ENCODE measurements at places on chromosomes 11 and 22.

DNA sequence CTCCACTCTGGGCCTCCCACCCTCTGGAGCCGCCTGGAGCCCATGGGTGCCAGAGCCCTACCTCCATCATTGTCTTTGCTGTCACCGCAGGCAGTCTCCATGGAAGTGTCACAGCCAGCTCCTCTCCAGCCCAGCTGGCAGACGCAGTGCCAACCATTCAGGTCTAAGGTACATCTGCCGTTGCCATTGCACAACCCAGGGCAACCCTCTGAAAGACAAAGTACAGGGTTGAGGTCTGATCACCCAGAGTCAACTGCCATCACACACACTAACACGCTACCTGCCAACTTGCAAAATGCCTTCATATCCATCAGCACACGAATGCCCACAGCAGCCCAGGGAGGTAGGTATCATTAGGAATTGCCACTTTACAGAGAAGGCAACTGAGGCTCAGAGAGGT is 196.3 kb upstream of the NARS2 start:
- DNase-seq: no peak

DNA sequence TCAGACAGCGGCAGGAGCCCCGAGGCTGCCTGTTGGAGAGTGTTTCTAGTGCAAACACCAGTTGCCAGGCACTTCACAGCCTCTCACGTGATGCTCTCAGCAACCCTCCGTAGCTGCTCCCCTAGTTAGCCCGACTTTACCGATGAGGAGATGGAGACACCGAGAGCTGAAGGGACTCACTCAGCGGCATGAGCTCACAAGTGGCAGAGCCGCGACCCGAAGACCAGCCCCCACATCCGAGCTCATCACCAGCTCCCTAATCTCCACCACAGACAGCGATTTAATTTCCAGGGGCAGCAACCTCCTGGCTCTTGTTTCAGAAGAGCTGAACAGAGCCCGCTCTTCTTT is 28.7 kb upstream of the RTL6 start:
- DNase-seq: no peak

DNA sequence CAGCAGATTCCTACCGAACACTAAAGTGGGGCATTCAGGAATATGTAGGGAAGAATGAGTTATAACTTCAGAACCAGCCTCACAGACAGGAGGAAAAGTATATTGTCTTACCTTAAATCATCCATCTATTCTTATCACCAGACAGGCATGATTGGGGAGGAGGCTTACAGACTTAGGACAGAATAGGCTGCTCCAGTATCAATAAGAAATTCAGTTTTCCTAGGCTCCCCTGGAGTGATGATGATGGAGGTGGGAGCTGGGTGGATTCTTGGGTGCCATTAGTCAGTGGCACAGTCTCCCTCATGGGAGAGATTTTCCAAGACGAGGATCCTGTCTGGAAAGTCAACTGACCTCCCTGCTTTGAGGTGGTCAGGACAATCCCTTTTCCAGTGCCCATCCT is 225.0 kb downstream of the AASDHPPT start:
- no peak for DNase-seq

GRCh38 chr11:67671211-67671520 is 3.3 kb downstream of the ALDH3B2 start:
- no peak for DNase-seq

DNA sequence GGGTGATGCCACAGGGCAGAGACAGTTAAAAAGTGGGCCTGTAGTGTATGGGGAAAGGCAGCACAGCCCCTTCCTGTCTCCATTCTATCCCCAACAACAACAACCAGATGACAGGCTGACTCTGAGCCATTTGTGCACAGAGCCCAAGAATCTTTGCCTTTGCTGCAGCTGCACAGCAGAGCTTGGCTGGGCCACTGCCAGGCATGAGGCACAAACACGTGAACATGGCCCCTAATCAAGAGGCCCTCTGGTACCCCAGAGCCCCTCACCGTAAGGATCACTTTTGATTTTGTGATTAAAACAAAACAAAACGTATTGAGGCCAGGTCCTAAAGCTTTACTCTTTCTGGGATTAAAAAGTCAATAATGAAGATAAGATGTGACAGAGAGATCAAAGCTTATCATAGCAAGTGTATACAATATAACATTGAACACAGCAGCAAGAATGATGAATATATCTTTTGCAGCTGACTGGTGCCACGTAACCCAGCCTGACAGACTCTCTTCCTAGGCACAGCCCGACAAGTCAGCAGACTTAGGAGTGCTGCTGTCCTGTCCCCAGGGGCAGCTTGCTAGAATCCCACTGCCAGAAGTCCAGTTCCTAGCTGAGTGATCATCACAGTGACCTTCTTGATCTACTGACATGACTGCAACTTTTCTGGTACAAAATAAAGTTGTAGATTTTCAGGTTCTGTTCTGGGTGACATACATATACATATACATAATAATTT is 117.8 kb downstream of the SERGEF start:
- no peak for DNase-seq

Measured in T47D (cell line).